CD4-positive, alpha-beta T cell treated with Interleukin-15 for 4 hours (primary cell): ENCODE measurements at places on chromosomes 16 and 17.

- no peak for DNase-seq
Measured at GRCh38 chr17:49342575-49342936, 19.5 kb downstream of the ZNF652 start.

- DNase-seq, result no peak
Measured at GRCh38 chr17:40074871-40075200, 12.1 kb downstream of the THRA start.

GRCh38 chr17:64148699-64149098, 18.8 kb upstream of the ERN1 start:
- DNase-seq, result no peak

- no peak for DNase-seq
Measured at GRCh38 chr17:70478902-70479301, 309.6 kb downstream of the KCNJ2 start.
